ENCODE measurements at places on chromosomes 3 and 15.
A peak's percentile ranks its signal among the peaks of the same experiment; 100 is the strongest.

DNA sequence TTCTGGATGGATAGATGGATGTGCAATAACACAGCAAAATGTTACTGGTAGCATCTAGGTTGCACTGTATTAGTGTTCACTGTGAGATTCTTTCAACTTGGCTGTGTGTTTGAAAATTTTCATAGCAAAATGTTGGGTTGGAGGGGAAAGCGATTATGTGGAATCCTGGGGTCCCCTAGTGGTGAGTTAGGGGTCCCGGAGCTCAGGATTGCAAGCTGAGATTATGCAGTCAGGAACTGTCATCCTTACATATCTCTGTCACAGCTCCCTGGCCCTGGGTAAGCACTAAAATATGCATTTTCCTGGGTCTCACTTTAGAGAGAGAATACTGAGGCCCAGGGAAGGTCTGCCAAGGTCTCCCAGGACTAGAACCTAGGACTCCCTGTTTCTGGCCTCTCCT lies 77.2 kb downstream of the CEMIP start:
- DNase-seq, result no peak

DNA sequence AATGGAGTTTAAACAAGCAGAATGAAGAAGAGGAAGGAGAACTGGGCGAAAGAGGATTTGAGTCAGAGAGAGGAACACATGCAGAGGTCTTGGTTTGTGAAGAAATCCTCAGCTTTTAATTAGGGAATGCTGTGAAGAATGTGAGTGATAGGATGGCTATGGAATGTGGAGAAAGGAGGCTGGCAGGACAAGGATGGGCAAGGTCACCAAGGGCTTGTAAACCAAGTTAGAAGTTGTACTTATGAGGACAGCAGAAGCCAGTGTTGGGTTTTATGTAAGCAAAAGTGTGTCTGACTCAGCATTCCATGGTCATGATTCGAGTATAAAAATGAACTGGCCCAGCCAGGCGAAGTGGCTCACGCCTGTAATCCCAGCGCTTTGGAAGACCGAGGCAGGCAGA lies 60.0 kb upstream of the IL12A start:
- peak; percentile 99 for DNase-seq

DNA sequence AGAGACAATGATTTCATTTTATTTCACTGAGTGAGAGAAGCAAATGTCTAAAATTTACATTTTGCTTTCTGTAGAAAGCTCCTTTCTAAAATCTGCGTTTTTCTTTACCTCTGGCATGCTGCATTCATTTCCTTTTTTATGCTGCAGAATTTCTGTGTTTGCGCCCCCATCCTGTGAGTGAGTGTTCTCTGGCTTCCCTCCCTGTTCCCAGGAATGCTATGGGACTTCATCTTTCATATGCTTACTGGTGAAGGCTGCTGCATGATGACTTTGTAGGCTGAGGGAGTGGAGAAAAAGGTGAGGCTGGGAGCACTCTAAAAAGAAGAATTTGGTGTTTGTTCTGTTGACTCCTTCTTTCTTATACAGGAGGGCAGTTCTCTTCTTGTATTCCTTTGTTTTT lies 7.7 kb upstream of the TMC3 start:
- no peak for DNase-seq

DNA sequence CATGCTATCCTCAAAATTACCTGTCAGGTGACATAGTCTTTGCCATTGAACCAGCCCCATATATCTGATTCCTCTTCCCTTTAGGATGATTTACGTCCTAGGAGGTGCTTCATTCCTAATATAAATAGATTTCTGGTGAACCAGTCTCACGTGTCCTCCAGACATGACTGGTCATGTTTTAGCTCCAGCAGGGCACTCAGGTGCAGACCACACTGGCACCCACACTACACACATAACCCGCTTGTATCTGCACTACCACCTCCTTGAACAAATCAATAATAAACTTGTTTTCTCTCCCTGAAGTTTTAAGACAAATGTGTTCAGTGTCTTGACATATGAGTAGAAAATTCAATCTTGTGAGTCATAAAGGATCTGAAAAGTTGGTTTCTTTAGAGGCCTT lies 155.5 kb downstream of the GOLIM4 start:
- peak; percentile 57 for DNase-seq

GRCh38 chr15:90463381-90463780 lies 66.3 kb upstream of the CRTC3 start:
- peak; percentile 92 for DNase-seq

DNA sequence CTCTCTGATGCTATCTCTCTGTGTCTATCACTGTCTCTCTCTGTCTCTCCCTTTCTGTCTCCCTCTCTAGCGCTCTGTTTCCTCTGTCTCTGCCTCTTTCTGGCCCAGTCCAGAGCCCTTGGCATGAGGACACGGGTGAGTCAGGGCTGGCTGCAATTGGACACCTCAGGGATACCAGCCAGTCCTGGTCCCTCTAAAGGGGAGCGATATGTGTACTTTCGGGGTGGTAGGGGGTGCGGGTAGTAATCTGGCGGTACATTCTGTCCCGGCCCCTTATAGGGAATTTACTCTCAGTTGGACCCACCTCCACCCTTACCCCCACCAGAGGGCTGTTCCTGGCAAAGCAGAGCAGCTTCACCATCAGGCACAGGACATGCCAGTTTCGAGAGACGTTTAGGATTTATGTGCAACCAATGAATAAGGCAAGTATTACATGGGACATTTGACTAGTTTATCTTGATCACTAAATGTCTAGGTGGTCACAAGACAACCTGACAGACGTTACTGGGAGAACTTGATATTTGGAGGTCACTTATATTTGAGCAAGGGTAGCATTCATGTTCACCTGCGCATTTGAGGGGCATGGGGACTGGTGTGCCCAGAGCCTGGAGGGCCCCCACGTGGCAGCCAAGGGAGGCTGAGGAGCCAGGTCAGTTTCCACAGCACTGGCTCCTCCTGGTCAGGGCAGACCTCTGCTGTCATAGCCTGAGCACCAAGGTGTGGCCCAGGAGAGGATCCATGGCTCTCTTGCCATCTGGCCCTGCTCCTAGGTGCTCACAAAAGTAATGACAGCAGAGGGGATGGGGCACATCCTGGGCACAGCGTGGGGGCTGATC lies 256.1 kb downstream of the PLCL2 start:
- peak; percentile 36 for DNase-seq

DNA sequence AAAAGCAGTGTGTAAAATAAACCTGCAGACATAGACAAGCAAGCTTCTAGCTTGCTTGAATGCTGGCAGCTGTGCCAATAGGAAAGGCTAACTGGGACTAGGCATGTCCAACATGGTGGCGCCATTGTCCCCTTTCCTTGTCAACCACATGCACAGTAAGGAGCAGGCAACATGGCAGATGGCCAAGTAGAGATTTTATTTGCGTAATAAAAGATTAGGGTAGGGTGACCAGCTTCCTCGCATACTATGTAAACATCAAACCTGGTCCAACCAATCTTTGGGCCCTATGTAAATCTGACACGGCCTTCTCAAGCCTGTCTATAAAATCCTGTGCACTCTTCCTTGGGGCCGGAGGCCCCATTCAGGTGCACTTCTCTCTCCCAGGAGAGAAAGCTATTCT lies 575.4 kb upstream of the GOLIM4 start:
- DNase-seq, result no peak

GRCh38 chr3:23107221-23107620 lies 95.9 kb upstream of the UBE2E2 start:
- no peak for DNase-seq

- peak; percentile 22 for DNase-seq
These were observed 25.1 kb downstream of the DTWD1 start for GRCh38 chr15:49645941-49646340.

- DNase-seq, result no peak
These were observed 292.0 kb downstream of the TBL1XR1 start for GRCh38 chr3:176905331-176905730.

GRCh38 chr3:25661694-25662437 lies 2.8 kb downstream of the TOP2B start:
- DNase-seq, result peak; percentile 25

DNA sequence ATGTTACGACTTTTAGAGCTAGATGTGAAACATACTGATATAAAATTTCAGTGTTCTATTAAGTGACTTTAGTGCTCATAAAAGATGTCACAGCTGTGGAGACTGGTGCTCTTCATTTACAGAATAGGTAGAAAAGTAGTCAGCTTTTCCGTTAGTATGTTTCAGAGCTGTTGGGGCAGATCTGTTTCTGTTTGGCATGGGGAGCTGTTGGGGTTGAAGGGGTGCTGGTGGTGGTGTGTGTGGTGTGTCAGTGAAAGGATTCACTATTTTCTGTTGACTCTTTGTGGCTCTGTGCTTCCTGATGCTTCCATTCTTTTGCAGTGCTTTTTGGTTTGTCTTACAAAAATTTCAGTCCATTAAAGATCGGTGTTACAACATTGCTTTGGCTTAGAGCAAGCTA lies 3.2 kb downstream of the UBE2E2 start:
- no peak for DNase-seq

DNA sequence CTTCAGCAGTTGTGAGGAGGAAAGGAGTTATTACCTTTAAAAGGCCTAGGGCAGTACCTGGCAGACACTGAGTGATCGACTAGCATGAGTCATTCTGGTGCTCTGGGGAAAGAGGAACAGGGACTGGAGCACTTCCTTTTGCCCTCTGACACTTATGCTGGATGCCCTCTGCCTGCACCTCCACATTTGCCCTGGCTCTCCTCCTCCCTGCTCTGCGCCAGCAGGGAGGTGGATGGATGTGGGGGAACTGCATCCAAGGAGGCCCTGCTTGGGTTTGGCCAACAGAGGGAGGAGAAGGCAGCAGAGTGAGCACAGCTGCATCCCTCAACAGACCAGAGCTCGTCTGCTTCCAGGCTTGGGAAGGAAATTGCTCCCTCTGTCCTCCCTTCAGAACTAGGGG lies 75.0 kb downstream of the SEMA5B start:
- no peak for DNase-seq

GRCh38 chr3:172869784-172870518 lies 119.4 kb downstream of the ECT2 start:
- no peak for DNase-seq

DNA sequence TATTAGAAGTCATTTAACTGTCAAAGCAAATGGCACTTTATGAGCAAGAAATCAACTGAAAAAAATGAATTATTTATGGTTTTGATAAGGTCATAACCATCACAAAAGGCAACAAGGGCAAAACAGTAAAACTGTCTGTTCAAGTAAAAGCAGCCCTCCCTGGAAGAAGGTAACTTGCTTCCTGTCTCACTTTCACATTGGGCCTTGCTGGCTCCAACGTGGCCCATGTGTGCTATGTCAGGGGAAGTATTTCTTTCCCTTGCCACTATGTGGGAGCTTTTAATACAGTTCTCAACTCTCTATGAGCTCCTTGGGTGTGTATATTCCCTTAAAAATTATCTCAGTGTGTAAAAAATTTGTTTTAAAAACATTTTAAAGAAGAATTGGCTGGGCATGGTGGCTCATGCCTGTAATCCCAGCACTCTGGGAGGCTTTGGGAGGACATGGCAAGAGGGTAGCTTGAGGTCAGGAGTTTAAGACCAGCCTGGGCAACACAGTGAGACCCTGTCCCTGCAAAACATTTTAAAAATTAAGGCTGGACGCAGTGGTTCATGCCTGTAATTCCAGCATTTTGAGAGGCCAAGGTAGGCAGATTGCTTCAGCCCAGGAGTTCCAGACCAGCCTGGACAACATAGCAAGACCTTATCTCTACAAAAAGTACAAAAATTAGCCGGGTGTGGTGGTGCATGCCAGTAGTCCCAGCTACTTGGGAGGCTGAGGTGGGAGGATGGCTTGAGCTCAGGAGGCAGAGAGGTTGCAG lies 45.2 kb upstream of the TJP1 start:
- no peak for DNase-seq

DNA sequence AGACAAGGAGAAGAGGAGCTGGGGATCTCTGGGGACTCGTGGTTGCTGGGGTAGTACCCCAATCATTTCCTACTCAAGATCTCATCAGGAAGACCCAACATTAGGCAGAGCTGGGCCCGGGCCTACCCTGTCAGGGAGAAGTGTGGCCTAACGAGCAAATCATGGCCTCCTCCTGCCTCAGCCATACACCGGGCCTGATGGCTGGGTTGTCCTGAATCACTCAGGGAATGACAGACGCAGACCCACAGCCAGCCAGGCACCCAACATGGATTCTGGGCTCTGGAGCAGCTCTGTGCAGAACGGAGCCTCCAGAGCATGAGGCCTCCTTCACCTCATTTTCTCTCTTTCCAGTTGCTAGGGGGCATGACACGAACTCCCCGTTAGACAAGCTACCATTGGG lies 19.7 kb downstream of the ITGA11 start:
- no peak for DNase-seq

DNA sequence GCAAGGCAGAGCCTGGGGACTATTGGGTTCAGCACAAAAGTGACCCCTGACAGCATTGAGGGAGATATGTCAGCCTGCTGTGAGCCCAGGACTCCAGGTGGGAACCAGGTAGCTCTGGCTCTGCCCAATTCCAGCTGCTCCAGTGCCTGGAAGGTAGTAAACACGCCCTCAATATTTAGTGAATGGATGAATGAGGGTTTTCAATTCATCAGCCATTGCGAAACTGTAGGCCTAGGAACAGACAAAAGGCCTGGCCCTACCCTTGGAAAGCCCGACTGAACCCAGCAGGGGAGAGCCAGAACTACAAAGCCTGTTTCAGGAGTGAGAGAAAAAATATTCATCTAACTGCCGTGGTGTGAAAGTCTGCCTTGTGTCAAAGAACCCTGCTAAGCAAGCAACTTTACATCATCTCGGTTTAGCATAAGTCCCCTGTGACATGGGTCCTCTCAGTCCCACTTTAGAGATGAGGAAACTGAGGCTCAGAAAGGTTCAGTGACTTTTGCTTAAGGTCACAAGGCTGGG lies 8.1 kb upstream of the CSK start:
- DNase-seq, result no peak

DNA sequence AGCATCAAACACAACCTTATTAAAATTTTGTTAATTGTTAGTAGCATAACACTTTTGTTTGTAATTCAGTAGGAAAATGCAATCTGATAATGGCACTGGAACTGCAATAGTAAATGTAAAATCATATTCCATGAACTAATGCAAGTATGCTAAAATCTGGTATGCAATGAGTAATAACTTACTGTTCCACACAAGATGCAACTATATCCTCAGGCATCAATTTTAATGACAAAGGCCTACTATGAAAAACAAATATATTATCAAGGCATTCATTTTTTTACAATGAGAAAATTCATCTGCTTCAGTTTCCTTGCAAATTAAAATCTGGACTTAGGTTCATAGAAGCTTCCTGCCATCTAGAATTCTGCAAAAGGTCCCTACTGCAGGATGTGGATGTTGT lies 1.4 kb upstream of the NSMCE3 start:
- DNase-seq, result no peak

DNA sequence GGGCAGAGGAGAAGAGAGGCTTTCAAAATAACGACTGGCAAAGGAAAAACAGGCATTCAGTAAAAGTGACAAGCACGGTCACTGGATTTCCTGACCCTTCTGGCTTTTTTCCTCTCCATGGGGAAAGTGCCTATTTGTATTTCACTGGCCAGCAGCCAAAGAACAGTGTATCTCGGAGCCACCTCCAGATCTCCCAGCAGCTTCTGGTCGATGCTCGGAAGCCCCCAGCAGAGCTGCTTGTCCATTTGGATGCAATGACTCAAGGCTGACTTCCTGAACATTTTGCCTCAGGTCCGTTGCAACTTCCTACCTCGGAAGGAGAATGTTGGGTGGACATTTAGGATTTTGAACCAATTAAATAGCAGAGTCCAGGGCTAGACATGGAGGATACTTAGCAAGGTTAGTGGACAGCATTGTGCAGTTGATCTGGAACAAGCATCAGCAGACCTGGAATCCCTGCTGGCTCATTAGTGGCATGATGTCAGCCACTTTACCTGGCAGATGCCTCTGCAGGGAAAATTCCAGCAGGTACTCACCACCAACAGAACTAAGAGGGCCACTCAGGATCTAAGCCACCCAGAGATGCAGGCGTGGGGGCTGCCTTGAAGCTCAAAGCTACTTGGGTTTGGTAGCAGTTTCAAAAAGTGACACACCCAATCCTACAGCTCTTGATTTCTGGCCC lies 1.1 kb downstream of the FAM107A start:
- no peak for DNase-seq

- DNase-seq, result no peak
These were observed 13.5 kb downstream of the SEMA4B start for GRCh38 chr15:90214553-90215196.

Measured in LHCN-M2 (cell line).